ENCODE measurements at places on chromosomes 7 and 10.

GRCh38 chr10:117622471-117623184 lies 80.1 kb downstream of the EMX2 start:
- DNase-seq: no peak

- DNase-seq: no peak
These were observed 99.0 kb upstream of the FZD1 start for GRCh38 chr7:91165006-91165845.

DNA sequence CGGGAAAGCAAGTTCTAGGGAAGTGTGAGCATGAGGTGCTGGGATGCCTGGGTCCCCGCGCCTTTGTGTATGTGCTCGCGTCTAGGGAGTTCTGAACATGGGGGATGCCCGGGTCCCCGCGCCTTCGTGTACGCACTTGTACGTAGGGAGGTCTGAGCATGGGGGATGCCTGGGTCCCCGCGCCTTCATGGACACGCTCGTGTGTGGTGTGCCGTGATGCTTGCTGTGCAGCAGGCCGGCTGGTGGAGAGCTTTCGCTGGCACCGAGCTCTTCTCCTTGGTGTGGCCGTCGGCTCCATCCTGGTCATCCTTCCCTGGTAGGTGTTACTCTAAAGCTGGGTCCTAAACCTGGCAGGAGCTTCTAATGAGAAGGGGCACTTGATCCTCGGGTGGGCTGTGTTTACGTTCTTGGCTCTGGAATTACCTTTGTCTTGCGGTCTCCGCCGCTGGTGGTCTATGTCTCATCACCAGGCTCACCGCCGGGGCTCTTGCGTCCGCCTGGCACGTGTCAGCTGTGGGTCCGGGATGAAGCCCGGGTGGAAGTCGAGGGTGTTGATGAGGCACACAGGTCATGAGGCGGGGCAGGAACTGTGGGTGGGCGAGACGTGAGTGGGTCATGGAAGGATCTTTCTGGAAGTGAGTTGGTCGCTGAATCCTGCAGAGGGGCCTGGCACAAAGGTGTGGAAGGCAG lies 63.5 kb downstream of the DNAJB6 start:
- DNase-seq: no peak

GRCh38 chr7:118158766-118159165 lies 25.2 kb upstream of the LSM8 start:
- DNase-seq: no peak

DNA sequence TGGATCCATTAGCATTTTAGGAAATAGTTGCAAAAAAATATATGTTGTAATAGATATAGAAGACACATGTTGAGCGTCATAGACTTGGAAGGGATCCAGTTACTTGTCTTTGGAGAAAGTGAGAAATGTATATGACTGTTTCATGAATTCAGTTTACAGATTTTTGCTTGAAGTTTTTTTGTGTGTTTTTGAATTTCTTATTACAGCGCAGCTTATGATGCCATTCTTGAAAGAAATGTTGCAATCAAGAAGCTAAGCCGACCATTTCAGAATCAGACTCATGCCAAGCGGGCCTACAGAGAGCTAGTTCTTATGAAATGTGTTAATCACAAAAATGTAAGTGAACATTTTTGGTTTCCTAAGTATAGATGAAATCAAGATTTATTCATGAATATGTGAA lies 98.2 kb downstream of the MAPK8 start:
- DNase-seq: no peak

GRCh38 chr7:49767719-49768118 lies 5.7 kb upstream of the VWC2 start:
- DNase-seq: no peak

DNA sequence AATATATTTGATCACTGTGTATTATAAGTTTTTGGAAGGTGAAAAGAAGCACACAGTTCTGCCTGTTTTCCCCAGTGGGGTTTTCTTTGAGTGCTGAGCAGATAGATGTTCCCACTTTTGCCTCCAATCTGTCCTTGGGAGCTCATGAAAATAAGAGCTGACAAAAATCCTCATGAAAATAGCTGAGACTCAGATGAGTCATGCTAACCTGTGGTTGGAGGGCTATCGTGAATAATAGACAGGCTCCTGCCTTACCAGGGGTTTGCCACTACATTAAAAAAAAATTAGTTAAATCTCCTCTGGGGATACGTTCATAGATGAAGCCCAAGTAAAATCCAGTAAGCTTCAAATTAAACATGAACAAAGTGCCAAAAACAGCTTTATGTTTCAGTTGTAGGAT lies 10.9 kb upstream of the AOAH start:
- no peak for DNase-seq

Data from CD4-positive, alpha-beta T cell treated with Interleukin-10 for 1 hour (primary cell).